ENCODE measurements at places on chromosomes 13 and 19.

DNA sequence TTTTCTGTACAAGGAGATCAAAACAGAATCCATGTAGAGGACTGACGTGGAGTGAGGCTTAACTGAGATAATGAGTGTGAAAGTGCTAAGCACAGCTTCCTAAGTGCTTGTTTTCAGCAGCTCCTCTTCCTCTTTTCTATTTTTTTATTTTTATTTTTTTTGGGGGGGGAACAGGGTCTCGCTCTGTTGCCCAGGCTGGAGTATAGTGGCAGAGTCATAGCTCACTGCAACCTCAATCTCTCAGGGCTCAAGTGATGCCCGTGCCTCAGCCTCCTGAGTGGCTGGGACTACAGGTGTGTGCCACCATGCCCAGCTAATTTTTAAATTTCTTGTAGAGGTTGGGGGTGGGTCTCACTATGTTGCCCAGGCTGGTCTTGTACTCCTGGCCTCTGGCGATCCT is 5.6 kb upstream of the FOSB start:
- DNase-seq = no peak

- no peak for DNase-seq
Observed at GRCh38 chr13:78133511-78133910, 214.9 kb upstream of the EDNRB start.

DNA sequence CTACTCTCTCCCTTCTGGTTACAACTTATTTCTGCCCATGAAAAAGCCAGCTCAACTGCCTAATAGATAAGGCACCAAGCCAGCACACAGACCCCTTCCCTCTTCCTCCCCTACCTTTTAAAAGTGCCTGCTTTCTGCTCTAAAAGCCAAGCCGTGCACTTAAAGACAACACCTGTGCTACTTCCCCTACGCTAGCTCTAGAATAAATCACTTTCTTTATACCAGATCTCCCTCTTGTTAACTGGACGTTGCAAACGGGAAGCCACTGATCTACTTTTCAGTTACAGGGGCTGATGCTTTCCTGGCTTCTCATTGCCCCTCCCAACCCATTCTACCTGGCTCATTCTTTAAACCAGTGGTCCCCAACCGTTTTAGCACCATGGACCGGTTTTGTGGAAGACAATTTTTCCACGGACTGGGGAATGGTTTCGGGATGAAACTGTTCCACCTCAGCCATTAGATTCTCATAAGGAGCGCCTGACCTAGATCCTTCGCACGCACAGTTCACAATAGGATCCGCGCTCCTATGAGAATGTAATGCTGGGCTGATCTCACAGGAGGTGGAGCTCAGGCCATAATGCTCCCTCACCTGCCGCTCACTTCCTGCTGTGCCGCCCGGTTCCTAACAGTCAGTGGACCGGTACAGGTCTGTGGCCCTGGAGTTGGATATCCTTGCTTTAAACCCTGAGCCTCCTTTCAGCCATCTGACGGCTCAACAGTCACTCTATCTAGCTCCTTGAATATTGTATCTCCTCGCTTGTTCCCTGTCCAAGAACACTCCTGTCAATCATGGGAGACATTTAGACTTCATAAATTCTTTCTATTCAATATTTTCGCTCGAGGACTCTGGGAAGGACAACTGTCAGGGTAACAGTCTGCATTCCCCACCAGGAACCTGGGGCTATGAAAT is 841 bp upstream of the ZNF223 start:
- no peak for DNase-seq

DNA sequence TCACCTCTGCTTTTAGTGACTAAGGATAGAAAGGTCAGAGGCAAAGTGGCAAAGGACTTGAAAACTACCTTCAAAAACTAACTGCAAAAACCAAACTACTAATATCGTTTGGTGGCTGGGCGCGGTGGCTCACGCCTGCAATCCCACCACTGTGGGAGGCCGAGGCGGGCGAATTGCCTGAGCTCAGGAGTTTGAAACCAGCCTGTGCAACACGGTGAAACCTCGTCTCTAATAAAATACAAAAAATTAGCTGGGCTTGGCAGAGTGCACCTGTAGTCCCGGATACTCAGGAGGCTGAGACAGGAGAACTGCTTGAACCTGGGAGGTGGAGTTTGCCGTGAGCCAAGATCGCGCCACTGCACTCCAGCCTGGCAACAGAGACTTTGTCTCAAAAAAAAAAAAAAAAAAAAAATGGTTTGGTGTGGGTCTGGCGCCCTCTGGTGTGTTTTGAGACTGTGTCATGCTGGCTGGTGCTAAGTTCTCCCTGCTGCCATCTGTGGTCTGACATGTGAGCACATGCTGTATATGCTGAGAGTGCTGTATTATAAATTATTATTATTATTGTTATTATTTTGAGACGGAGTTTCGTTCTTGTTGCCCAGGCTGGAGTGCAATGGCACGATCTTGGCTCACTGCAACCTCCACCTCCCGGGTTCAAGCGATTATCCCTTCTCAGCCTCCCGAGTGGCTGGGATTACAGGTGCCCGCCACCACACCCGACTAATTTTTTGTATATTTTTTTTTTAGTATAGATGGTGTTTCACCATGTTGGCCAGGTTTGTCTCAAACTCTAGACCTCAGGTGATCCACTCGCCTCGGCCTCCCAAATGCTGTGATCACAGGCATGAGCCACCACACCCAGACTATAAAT is 36.0 kb upstream of the RNF17 start:
- peak; percentile 43 for DNase-seq

DNA sequence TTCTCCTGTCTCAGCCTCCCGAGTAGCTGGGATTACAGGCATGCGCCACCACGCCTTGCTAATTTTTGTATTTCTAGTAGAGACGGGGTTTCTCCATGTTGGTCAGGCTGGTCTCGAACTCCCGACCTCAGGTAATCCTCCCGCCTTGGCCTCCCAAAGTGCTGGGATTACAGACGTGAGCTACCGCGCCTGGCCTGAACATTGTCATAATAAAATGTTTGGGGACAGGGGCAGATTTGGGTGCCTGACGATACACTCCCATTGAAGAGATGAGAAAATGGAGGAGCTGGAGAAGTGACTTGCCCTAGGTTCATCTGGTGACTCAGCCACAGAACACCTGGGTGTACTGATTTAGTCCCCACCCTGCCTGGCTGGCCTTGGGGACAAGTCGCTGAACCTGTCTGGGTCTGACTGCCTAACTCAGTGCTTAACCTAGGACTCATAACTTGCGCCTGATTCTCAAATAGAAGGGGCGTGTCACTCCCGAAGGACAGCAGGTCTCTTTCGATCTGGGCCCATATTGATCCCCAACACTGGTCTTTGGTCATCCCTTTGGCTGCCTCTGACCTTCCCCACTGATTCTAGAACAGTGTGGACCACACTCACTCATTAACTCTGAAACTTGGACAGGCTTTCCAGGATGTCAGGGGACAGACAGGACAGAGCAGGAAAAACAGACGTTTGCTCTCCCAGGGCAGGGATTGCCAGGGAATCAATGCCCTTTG is 7.6 kb upstream of the BICRA start:
- no peak for DNase-seq

GRCh38 chr19:42201489-42202289 is 15.8 kb downstream of the DEDD2 start:
- peak; percentile 68 for DNase-seq

DNA sequence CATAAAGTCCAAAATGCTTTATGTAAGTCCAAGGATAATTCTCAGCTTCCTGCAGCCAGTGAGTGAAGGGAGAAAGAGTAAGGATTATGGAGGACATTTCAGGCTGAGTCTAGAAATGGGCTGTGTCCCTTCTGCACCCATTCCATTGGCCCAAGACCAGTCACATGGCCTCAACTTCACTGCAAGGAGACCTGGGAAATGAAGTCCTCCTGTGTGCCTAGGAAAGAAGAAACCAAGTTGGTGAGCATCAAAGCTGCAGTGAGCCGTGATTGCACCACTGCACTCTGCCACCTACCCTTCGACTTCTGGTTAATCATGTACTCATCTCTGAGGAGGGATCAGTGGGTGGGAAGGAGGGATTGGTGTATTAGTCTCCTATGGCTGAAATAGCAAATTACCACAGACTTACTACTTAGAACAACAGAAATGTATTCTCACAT is 3.6 kb upstream of the CD37 start:
- DNase-seq = peak; percentile 81

DNA sequence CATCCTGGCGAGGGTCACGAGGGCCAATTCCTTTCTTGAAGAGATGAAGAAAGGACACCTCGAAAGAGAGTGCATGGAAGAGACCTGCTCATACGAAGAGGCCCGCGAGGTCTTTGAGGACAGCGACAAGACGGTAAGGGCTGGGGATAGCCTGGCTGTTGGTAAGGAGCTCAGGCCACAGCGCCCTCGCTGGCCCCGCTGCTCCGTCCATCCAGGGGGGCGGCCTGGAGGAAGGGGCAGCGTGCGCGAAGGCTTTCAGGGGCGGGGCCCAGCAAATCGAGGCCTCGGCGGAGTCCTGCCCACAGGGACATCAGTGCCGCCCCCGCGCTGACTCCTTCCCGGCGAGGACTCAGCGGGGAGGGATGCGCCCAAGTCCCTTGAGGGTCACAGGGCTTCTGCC is 6.9 kb downstream of the F10 start:
- DNase-seq = no peak

DNA sequence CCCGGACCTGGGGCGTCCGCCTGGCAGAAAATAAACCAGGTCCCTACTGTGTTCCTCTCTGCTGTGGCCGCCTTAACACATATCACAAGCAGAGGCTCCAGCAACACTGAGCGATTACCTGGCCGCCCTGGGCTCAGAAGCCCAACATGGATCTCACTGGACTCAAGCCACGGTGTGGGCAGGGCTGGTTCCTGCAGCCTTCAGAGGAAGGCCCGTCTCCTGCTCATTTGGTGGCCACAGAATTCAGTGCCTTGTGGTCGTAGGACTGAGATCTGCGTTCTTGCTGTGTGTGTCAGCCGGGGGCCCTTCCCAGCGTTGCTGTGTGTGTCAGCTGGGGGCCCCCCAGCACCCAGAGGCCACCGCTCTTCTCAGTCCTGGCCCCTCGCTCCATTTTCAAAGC is 30.2 kb downstream of the C2CD4C start:
- DNase-seq = no peak

- DNase-seq = no peak
Observed at GRCh38 chr19:10898633-10899032, 27.3 kb downstream of the CARM1 start.

DNA sequence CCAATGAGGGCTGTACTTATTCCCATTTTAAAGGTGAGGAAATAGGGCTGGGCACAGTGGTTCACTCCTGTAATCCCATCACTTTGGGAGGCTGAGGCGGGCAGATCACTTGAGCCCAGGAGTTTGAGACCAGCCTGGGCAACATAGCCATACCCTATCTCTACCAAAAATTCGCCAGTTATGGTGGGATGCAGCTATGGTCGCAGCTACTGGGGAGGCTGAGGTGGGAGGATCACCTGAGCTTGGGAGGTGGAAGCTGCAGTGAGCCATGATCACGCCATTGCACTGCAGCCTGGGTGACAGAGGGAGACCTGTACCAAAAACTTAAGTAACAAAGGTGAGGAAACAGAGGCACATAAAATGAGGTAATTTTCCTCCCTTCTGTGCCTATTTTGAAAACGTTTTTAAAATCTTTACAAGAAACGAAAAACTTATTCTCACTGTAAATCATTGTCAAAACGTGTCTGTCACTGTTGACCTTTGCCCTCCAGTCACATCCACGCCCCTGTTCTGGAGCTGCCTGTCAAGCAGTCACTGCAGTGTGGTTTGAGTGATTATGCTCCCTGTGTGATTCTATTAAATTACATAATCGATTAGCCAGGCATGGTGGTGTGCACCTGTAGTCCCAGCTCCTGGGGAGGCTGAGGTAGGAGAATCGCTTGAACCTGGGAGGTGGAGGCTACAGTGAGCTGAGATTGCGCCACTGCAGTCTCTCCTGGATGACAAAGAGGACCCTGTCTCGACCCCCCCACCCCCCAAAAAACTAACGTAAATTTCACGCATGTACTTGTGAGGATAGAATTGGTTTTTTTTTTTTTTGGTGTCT is 12.5 kb downstream of the NOP53 start:
- DNase-seq = no peak

DNA sequence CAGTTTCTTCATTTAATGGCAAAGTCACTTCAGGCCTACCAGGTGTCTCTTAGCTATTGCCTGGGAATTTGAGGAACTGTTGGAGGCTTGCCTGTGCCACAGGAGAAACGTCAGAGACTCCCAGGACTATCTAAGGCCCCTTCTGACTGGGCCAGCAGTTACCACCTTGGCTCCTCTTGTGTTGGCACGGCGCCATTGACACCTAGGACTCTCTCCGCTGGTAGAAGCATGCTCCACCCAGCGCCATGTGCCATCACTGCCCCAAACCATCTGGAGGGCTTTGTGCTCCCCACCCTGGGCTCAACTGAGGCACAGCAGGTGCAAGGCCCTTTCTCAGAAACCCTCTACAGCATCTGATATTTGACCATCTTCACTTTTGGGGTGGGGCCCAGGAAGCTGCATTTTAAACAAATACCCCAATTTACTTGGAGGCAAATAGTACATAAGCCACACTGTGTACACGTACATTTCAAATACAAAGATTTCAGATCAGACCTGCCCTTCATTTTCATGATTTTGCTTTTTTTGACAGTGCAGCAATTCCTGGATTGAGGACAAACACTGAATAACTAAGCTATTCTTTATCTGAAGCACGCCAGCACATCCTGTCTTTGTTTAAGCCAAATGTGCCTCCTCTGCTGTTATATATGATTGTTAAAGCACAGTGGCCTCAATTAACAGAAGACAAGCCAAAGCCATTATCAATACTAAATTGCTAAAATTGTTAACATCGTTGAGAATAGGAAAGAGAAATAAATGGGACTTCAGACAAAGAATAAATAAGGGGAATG is 59.9 kb upstream of the TPP2 start:
- no peak for DNase-seq

GRCh38 chr19:46639358-46640182 is 3.6 kb upstream of the GNG8 start:
- DNase-seq = no peak

GRCh38 chr19:40147693-40148347 is 43.4 kb upstream of the MAP3K10 start:
- DNase-seq = no peak

GRCh38 chr19:16714702-16715287 is 4.9 kb upstream of the NWD1 start:
- peak; percentile 20 for DNase-seq

- DNase-seq = no peak
Observed at GRCh38 chr19:14472202-14472938, 2.8 kb downstream of the PTGER1 start.

DNA sequence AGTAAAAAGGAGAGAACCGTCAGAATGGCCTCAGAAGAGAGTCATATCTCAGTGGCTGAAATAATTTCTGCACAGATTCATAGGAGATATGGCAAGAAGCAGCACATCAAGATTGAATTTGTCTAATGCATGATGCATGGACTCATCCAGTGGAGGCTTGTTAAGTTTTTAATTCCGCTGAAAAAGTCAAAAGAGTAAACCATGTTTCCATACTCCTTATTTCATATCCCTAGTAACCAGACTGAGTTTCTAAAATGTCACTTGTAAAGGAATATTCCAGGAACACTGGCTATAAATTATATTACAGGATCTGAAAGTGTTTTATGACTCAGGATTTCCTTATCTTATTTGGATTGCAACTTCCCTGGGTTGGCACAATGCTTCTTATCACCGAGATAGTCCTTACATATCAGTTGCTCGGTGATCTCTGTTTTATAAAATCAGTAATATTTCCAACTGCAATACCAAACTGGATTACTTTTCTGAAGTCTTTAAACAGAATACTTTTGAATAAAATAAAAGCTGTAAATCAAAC is 180.2 kb upstream of the TSC22D1 start:
- DNase-seq = no peak

GRCh38 chr19:50349277-50350057 is 16.0 kb downstream of the NAPSA start:
- no peak for DNase-seq

GRCh38 chr19:7101498-7102253 is 32.2 kb downstream of the ZNF557 start:
- no peak for DNase-seq

- no peak for DNase-seq
Observed at GRCh38 chr13:106238690-106239089, 296.8 kb downstream of the EFNB2 start.
